Activated B cell treated with CpG ODN at 0.5 μM for 24 hours (primary cell): ENCODE measurements at places on chromosomes 5 and 9. TPM values are rescaled to one million over a fixed set of nuclear protein-coding genes. Genes with fewer than 3 reads are reported as not detected.

The RNF180 gene
- total RNA-seq = not detected in 2 replicates

The CNTFR gene
- not detected in 2 replicates for total RNA-seq

The WDR55 gene
- 33.8 and 36.9 TPM in 2 replicates for total RNA-seq

The C5orf52 gene
- total RNA-seq = not detected in 2 replicates

The BTNL8 gene
- not detected in 2 replicates for total RNA-seq

The OR1Q1 gene
- not detected in 2 replicates for total RNA-seq

- H3K36me3 ChIP-seq = peaks cover 47% of the 10 kb centered on the region
- H3K27me3 ChIP-seq = no peaks in the 10 kb centered on the region
- H3K4me3 ChIP-seq = no peak overlapping the region
- H3K4me1 ChIP-seq = no peaks in the 10 kb centered on the region
- no peak for DNase-seq
Measured at GRCh38 chr5:151461312-151461711, 13.9 kb downstream of the SLC36A1 start.

GRCh38 chr5:54663866-54664265, 146.3 kb downstream of the SNX18 start:
- no peaks in the 10 kb centered on the region for H3K27me3 ChIP-seq
- no peaks in the 10 kb centered on the region for H3K36me3 ChIP-seq
- H3K27ac ChIP-seq = no peak overlapping the region
- H3K4me3 ChIP-seq = no peak overlapping the region
- no peak for DNase-seq
- peaks cover 8% of the 10 kb centered on the region for H3K4me1 ChIP-seq

GRCh38 chr5:31157720-31158119, 35.8 kb upstream of the CDH6 start:
- no peak for DNase-seq
- no peaks in the 10 kb centered on the region for H3K36me3 ChIP-seq
- no peak overlapping the region for H3K4me3 ChIP-seq

DNA sequence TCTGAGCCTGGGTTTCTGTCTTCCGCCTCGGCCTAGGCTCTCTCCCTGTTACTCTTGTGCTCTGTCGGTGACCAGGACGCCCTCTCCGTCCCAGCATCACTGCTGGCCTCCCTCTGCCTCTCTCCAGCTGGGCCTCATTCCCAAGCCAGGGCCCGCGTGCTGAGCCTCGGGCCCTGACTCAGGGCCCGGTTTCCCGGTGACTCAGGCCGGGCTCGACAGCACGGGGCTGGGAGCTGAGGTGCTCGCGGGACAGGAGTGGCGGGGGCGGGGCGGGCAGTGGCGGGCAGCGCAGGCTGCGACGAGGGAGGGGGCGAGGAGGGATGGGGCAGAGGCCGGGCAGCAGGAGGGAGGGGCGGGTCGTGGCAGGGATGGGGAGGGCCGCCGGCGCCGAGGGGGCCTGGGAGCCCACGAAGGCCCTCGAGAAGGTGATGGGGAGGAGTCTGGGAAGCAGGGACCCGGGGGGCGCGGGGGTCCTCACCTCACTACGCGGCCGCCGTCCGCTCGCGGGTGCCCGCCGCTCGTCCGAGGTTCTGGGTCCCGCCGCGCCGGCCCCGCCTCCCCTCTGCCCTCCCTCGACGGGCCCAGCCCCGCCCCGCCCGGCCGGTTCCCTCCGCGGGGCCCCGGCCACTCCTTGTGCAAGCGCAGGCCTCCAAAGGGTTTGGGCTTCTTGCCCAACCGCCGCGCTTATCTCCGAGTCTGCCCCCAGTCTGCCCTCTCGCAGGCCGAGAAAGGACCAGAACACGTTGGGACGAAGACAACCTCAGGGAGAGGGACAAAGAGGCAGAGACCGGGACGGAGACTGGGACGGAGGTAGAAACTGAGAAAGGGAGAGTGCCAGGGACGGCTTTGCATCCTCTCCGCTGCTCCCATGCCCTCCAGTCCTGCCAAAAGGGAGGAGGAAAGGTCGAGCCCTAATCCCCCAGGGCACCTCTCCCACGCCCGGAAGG, at the start of gene ARAP3:
Gene ARAP3, minus strand, starts transcription at position 536 of the 947 bp plus-strand sequence. CDS start 1,744 bp downstream, outside the sequence.
- peaks cover 23% of the 10 kb centered on the region for H3K4me1 ChIP-seq
- no peak within 1 kb of the TSS for H3K27ac ChIP-seq

DNA sequence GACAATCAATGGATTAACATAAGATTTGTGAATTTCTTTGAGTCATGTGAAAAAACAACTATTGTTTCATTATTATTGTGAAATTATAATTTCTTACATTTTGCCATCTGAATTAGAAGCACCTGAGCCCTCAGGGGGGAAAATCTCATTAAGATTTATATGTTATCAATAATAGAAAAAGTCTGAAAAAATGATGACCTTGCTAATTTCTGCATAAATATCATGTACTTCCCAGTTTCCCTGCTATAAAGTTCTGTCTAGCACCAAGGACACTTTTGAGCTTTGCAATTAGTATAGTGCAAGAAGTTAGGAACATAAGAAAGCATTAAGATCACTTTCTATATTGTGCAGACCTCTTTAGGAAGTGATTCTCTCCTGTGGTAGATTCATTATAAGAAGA, 488.3 kb upstream of the TUSC1 start:
- no peak overlapping the region for H3K4me3 ChIP-seq
- H3K36me3 ChIP-seq = no peaks in the 10 kb centered on the region
- no peak for DNase-seq
- H3K27ac ChIP-seq = no peak overlapping the region
- no peaks in the 10 kb centered on the region for H3K27me3 ChIP-seq

DNA sequence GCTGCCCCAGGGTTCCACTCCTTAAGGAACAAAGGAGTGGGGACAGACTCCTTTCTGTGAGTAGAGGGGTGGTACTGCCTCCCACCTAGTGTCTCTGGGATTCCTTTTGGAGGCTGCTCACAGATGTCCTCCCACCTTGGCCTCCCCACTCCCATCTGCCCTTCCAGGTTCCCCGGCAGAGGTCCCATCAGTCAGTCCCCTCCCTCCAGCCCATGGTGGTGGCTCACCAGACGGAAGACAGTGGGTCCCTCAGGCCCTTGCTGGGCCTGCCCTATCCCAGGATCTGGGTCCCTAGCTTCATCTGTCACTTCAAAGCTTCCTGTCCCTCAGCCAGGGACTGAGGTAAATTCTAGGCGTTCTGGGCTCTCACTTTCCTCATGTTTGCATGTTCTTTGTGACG, 35.6 kb upstream of the NEK6 start:
- no peaks in the 10 kb centered on the region for H3K27me3 ChIP-seq
- no peak overlapping the region for H3K27ac ChIP-seq
- DNase-seq = no peak
- H3K36me3 ChIP-seq = no peaks in the 10 kb centered on the region

DNA sequence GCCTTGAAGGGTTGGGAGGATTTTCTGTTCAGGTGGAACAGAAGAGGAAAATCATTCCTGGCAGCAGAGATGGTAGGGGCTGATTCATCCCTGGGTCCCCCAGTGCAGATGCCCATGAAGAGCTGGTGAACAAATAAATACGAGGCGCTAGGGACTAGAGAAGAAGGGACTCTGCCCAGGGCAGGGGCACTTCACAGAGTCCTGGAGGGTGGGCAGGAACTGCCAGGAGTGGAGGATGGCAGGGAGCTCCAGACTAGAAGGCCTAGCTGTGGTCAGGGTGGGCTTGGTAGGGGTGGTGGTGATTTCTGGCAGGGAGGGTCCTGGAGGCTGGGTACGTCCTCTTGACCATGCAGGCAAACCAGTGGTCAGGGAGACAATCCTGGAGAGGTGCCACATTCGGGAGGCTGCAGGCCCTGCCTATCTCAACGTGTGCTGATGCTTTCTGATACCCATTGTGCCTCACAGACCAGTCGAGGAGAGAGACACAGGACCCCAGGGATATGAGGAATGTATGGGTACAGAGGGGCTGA, 69.9 kb downstream of the CRB2 start:
- peak overlapping the region; percentile 11 for H3K27ac ChIP-seq
- peaks cover 26% of the 10 kb centered on the region for H3K4me1 ChIP-seq
- DNase-seq = no peak
- peaks cover 45% of the 10 kb centered on the region for H3K36me3 ChIP-seq
- no peaks in the 10 kb centered on the region for H3K27me3 ChIP-seq
- no peak overlapping the region for H3K4me3 ChIP-seq

- no peaks in the 10 kb centered on the region for H3K4me1 ChIP-seq
- no peak overlapping the region for H3K27ac ChIP-seq
- no peaks in the 10 kb centered on the region for H3K36me3 ChIP-seq
- H3K4me3 ChIP-seq = no peak overlapping the region
- H3K27me3 ChIP-seq = no peaks in the 10 kb centered on the region
Measured at GRCh38 chr5:58224661-58225060, 235.2 kb downstream of the PLK2 start.

DNA sequence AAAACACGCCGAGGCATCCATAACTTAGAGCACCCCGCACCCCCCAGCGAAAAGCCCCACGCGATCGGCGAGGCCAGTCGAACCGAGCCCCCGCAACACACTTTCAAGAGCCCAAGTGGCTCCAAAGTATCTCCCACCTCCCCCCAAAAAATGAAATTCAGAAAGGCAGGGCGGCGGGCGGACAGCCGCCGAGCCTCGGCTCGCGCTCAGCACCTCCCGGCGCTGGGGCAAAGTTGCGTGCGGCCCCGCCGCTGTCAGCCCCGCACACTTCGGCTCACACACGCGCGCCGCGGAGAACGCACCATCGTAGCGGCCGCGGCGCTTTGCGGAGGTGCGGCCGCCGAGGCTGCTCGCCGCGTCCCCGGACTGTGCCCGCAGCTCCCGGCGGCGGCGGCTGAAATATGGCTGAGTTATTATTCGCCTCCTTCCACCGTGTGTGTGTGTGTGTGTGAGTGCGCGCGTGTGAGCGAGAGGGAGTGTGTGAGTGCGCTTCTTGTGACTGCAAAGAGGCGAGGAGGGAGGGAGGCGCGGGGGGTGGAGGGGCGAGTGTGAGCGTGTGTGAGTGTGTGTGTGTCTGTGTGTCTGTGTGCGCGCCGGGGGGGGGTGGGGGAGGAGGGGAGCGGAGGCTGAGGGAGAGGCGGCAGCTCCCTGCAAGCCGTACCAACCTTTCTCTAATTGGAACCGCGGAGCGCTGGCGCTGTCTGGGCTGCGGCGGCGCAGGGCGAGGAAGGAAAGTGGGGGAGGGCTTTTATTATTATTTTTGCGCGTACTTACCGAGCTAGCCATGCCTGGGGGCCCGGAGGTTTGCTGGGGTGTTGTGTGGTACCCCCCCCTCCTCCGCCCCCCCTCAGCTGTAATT, 599 bp downstream of the MLLT3 start:
- DNase-seq = peak; percentile 40
- H3K4me1 ChIP-seq = peaks cover 37% of the 10 kb centered on the region
- H3K27me3 ChIP-seq = peaks cover 17% of the 10 kb centered on the region
- H3K36me3 ChIP-seq = peaks cover 4% of the 10 kb centered on the region
- peak overlapping the region; percentile 92 for H3K4me3 ChIP-seq
- H3K27ac ChIP-seq = peak overlapping the region; percentile 59

DNA sequence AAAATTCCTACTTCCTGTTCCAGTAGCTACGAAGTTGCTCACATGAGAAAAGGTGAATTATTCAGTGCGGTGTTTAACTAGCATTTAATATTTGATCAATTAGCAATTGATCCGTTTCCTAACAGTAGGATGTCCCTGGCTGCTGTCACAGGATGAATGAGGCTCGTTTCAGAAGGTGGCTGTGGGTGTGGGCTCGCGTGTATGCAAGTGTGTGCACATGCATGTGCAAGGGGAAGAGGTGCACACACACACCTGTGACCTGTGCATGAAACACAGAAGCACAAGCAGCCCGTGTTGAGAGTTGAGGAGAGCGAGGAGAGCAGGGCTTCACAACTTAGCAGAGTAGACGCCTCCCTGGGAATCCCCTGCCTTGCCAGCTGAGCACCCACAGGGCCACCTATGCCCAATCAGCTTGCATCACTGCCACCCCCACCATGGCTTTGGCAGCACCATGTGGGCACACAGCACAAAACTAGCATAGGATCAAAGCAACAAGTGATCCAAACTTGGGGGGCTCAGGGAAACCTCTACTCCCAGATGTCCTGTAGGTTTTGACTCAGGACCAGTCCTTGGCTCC, 107.2 kb downstream of the C5orf15 start:
- no peak overlapping the region for H3K4me3 ChIP-seq
- no peaks in the 10 kb centered on the region for H3K27me3 ChIP-seq
- H3K4me1 ChIP-seq = peaks cover 11% of the 10 kb centered on the region
- no peak for DNase-seq
- H3K36me3 ChIP-seq = no peaks in the 10 kb centered on the region

DNA sequence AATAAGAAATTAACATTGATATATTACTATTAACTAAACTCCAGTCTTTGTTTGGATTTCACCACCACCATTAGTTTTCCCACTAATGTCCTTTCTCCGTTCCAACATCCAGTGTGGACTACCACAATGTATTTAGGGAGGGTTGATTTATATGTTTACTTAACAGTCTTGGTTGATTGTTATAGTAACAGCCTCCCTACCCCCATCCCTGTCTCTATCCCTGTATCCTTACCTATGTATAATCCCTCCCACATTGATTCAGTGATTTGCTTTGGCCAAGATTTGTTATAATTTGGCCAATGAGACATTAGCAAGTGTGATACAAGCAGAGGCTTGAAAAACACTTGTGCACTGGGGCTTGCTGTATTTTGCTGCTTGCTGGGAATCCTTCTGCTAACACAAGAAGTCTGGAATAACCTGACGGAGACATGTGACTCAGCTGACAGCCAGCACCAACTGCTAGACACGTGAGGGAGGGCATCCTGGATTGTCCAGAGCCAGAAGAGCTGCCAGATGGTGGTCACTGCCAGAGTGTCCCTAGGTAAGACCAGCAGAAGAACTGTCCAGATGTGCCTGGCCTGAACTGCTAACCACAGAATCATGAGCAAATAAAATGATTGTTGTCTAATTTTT, 51.2 kb upstream of the TCF7 start:
- H3K4me3 ChIP-seq = no peak overlapping the region
- no peaks in the 10 kb centered on the region for H3K4me1 ChIP-seq
- H3K27ac ChIP-seq = no peak overlapping the region
- peaks cover 3% of the 10 kb centered on the region for H3K27me3 ChIP-seq
- H3K36me3 ChIP-seq = no peaks in the 10 kb centered on the region

GRCh38 chr5:160905285-160905684, 53.3 kb upstream of the ATP10B start:
- no peak for DNase-seq
- no peak overlapping the region for H3K4me3 ChIP-seq
- no peaks in the 10 kb centered on the region for H3K4me1 ChIP-seq
- no peak overlapping the region for H3K27ac ChIP-seq
- H3K36me3 ChIP-seq = no peaks in the 10 kb centered on the region

DNA sequence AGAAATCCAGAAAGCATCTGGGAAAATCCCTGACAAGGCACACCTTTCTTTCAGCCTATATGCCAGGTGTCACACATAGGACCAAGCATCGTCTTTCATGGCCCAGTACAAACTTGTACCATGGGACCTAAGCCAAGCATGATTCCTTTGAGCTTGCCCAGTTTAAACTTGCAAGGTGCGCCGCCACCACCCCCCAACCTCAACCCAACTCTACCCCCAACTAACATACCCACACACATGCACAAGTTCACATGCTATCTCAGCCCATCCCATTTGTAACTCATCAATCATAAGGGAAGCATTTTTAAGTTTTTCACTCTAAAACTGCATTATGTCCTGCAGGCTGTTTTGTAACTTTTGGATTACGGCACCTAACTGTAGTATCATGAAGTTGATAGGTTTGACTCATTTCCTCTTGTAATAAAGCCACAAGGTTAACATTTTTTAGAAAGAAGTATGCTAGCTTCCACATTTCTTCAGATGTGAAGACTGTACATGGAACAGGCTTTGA, 145.9 kb upstream of the FST start:
- H3K27me3 ChIP-seq = no peaks in the 10 kb centered on the region
- no peaks in the 10 kb centered on the region for H3K4me1 ChIP-seq
- no peak for DNase-seq
- H3K27ac ChIP-seq = no peak overlapping the region
- H3K36me3 ChIP-seq = no peaks in the 10 kb centered on the region
